DND-41 (cell line): ENCODE measurements at places on chromosomes 1 and 21.

DNA sequence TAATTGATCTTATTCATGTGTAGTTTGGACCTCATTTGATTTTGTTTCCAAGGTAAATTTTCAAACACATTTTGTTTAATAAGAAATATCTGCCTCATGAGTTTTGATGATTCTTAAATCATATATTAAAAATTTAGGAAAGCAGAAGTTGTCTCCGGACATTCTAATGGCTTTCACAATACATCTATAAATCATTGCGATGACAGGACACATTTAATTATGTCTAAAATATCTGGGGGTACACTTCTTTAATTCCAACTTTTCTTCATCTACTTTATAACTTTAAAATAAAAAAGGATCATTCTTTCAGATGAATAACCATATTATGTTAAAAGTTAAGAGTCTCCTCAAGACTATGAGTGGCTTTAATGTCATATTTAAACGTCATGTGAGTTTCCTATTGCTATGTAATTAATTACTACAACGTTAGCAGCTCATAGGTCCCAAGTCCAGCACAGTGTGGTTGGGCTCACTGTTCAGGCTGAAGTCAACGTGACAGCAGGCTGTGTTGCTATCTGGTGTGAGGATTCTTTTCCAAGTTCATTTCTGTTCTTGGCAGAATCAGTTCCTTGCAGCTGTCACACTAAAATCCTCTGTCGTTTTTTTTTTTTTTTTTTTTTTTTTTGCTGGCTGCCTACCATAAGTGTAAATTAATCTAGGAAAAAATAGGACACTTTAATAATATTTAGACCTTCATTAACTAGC, 893.5 kb downstream of the LTN1 start:
- H3K27ac ChIP-seq: no peak overlapping the region
- no peaks in the 10 kb centered on the region for H3K27me3 ChIP-seq
- H3K4me1 ChIP-seq: no peaks in the 10 kb centered on the region
- no peaks in the 10 kb centered on the region for H3K36me3 ChIP-seq
- no peak for DNase-seq

DNA sequence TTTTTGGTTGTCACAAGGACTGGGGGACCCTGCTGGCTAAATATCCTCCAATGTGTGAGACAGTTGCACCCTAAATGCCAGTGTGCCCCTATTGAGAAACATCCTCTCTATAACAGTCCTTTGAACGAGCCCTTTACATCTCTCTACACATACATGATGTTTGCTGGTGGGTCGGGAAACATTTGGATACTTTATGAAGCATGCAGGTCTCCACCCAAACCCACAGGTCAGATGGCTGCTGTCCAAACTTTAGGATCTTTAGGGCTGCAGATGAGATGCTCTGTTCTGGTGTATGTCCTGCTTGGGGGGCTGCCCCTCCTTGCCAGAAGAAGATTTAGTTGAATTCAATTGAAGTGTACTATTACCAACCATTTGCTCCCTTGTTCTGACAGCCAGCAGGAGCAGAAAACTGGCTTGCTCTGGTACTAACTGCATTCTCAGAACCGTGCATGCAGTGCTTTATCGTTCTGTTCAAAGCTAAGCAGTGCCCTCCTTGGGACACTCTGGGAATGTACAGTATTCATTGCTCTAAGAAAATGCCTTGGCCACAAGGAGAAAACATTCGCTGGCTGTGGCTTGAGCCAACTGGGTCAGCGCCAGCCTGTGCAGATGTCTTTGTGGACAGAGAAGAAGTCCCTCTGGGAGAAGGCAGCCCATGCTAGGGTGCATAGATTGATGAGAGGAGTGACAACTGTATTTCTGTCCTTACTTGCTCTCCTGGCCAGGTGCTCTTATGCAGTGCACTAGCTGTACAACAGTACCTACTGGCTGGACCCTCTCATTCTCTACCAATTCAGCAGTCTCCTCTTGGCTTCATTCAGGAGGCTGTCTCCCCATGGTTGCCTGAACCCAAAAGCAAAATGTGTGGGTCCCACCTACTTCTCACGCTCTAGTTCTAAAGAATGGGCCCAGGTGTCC, 61.4 kb upstream of the DIRAS3 start:
- no peak overlapping the region for H3K27ac ChIP-seq
- H3K36me3 ChIP-seq: no peaks in the 10 kb centered on the region
- peaks cover 11% of the 10 kb centered on the region for H3K27me3 ChIP-seq
- H3K4me1 ChIP-seq: 0 out of 2 replicates have a peak, but pooled peaks cover 1% of the 10 kb centered on the region
- no peak overlapping the region for H3K4me3 ChIP-seq
- no peak for DNase-seq

DNA sequence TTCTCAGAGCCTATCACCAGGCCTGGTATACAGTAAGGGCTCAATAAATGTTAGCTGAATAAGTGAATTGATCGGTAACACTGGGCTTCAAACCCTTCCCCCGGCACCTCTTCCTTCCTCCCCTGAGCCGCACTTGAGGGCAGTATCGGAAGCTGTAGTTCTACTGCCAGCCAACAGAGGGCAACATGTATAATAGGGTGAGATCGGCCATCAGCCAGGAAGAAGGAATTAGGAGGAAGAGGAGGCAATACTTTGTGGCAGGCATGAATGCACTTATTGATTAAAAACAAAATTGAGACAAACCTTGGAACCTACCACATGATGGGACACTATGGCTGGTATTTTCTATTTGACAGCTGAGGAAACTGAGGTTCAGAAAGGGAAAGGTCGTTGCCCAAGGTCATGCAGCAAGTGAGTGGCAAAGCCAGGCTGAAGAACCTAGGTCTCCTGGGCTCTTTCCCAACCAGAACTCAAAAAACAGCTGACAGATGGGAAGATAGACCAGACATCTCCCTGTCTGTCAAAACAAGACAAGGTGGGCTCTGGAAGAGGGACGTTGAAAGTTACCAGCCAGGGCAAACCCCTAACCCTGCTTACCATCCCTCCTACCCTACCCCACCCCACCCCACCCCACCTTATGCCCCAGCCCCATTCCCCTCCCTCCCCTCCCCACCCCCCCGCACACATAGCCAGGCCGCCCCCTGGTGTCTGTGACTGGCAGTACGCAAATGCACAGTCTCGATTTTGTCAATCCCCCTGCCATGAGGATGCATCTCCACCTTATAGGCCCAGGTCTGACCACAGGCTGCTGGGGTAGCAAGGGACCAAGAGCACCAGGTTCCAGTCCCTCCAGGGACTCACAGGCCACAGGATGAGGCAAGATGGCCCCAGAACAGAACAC, 107.3 kb upstream of the RUNX3 start:
- no peaks in the 10 kb centered on the region for H3K36me3 ChIP-seq
- H3K4me1 ChIP-seq: no peaks in the 10 kb centered on the region
- H3K27ac ChIP-seq: no peak overlapping the region
- DNase-seq: peak; percentile 64

GRCh38 chr1:229841230-229841629, 215.2 kb downstream of the URB2 start:
- no peaks in the 10 kb centered on the region for H3K27me3 ChIP-seq
- no peaks in the 10 kb centered on the region for H3K4me1 ChIP-seq
- H3K27ac ChIP-seq: no peak overlapping the region
- DNase-seq: no peak
- no peak overlapping the region for H3K4me3 ChIP-seq

- H3K36me3 ChIP-seq: peaks cover 1% of the 10 kb centered on the region; the same call in 1 of the 2 replicates
- no peaks in the 10 kb centered on the region for H3K4me1 ChIP-seq
- no peak overlapping the region for H3K27ac ChIP-seq
- DNase-seq: no peak
- no peaks in the 10 kb centered on the region for H3K27me3 ChIP-seq
Measured at GRCh38 chr1:108892356-108893140, 15.8 kb downstream of the GPSM2 start.

GRCh38 chr1:195096051-195096521, 1512.2 kb downstream of the KCNT2 start:
- no peaks in the 10 kb centered on the region for H3K4me1 ChIP-seq
- no peak overlapping the region for H3K27ac ChIP-seq
- no peaks in the 10 kb centered on the region for H3K36me3 ChIP-seq
- no peak overlapping the region for H3K4me3 ChIP-seq

GRCh38 chr1:47870480-47870879, 126.7 kb downstream of the TRABD2B start:
- no peak for DNase-seq
- H3K4me1 ChIP-seq: no peaks in the 10 kb centered on the region
- H3K4me3 ChIP-seq: no peak overlapping the region
- H3K27ac ChIP-seq: no peak overlapping the region

DNA sequence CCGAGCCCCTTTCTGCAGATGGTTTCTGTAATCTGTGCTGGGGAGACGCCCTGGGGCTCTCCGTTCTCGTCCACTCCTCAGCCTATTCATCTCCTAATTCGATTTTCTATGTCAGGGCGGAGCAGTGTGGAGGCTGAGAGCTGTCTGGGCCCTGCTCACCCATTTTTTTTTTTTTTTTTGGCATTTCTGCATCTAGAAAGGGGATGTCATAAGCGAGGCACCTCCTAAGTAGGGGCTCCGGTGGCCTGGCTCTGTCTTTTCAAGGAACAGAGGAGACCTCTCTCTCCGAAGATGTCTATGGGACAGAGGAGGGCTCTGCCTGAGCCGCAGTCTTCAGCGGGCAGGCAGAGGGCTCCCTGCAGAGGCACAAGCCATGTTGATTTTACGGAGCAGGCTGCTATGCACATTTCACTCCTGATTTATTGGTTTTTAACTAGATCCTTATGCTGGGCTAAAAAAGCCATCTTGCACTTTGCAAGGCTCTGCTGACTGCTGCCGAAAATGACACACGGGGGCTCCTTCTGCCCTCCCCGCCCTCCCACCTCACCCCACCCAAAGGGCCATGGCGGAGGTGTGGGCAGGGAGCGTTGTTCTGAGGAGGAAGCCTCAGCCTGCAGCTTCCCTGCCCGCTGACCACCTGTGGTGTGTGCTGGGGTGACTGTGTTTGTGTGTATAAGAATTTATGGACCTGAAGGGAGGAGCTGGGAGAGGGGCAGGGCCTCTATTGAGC, 71.0 kb downstream of the FOXD2 start:
- no peaks in the 10 kb centered on the region for H3K4me1 ChIP-seq
- peaks cover 7% of the 10 kb centered on the region for H3K27me3 ChIP-seq
- no peaks in the 10 kb centered on the region for H3K36me3 ChIP-seq

- no peaks in the 10 kb centered on the region for H3K36me3 ChIP-seq
- no peak for DNase-seq
Measured at GRCh38 chr1:46205791-46206190, 2.7 kb downstream of the LURAP1 start.

DNA sequence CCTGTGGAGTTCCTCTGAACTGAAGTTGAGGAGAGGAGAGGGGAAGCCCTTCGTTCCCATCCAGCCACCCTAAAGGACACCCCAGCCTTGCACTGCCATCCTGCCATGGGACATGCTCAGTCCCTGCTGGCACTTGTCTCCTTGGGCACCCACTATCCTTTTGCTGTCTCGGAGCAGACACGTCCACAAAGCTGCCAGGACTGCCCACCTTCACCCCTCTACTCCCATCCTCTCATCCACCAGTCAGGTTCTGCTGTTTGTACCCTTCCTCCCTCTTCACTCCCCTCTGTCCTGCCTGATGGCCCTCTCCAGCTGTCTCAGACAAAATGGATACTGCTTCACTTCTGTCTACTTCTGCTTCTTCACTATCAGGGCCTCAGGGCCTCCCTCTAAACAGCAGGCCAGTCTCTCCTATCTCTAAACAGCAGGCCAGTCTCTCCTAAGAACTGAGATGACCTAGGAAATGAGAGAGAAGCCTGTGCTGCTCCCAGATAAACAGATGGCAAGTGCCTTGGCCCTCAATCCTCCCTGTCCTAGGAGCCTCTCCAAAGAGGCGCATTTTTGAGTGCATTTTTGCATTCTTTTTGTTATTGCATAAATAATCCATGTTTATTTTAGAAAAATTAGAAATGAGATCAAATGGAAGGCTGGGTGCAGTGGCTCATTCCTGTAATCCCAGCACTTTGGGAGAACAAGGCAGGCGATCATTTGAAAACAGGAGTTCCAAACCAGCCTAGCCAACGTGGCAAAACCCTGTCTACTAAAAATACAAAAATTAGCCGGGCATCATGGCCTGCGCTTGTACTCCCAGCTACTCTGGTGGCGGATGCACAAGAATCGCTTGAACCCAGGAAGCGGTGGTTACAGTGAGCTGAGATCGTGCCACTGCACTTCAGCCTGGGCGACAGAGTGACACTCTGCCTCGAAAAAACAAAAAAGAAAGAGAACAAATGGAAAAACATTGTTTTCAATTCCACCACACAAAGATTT, 4.4 kb upstream of the PYCR2 start:
- no peak overlapping the region for H3K27ac ChIP-seq
- DNase-seq: no peak
- no peaks in the 10 kb centered on the region; the same call in 1 of the 2 replicates for H3K36me3 ChIP-seq
- H3K4me3 ChIP-seq: no peak overlapping the region

GRCh38 chr1:84888753-84889152, 4.3 kb downstream of the LPAR3 start:
- H3K27me3 ChIP-seq: no peaks in the 10 kb centered on the region
- H3K27ac ChIP-seq: no peak overlapping the region
- no peak overlapping the region for H3K4me3 ChIP-seq
- DNase-seq: no peak
